Upper lobe of left lung (tissue), 6 donors: ENCODE measurements at places on chromosomes 1 and 21. TPM values are rescaled to one million over a fixed set of nuclear protein-coding genes. Genes with fewer than 3 reads are reported as not detected.

DNA sequence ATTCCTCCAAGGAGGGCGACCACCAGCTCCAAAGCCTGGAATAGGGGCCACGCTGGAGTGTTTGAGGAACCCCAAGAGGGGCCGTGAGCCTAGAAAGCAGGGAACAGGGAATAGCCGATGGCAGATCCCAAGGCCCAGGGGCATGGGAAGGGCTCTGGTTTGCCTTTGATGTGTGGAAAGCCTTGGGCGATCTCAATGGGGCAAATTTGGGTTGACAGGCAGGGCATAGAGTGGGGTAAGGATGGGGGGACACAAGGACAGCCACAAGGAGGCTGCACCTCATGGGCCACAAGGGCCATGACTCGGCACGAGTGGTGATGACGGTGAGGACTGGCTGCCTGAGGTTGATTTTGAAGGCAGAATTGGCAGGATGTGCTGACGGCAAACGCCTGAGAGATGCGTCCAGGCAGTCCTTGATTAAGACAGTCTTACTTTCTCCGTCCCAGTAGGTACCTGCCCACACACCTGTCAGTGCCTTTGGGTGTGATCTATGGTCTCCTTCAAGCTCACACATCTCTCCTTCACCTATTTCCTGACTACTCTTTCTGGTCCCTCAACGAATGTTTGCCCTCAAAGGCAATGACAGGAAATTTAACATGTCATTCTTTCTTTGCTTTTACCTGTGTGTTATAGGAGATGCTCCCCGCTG is 2.0 kb upstream of the TMPRSS3 start:
- no peak for DNase-seq

GRCh38 chr21:25790122-25790877 is 55.5 kb downstream of the GABPA start:
- no peak for DNase-seq

DNA sequence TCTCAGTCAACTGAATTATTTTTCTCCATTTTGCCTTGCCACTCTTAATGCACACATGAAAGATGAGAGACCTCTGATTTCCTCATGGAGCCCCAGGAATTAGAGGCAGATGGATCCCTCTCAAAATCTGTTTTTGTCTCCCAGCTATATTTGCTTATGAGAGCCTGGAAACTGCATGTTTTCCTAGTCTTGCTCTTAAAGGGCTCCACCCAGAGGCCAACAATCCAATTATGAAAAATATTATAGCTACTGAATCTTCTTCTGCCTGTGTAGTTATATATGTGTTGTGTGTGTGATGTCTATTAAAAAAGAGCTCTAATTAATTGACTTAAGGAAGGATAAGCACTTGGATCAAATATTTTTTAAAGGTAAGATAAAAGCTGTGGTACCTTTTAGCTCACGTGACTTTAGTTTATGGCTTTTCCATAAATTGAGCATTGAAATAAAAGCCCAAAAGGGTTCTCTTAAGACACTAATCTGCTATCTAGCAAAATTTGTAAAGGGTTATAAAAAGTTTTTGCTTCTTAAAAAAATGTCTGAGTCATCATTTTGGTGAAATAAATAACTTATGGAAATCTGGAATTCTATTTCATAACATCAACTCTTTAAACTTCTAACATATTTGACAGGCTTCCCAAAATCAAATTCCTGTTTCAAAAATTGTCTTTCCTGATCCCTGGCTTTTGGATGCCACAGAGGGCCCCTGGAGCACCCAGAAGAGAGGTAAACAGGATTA is 31.2 kb upstream of the TSPEAR start:
- DNase-seq, result no peak

GRCh38 chr1:234396871-234397270 is 23.6 kb downstream of the COA6 start:
- no peak for DNase-seq

- no peak for DNase-seq
Observed at GRCh38 chr1:116713474-116713873, 40.8 kb upstream of the CD2 start.

DNA sequence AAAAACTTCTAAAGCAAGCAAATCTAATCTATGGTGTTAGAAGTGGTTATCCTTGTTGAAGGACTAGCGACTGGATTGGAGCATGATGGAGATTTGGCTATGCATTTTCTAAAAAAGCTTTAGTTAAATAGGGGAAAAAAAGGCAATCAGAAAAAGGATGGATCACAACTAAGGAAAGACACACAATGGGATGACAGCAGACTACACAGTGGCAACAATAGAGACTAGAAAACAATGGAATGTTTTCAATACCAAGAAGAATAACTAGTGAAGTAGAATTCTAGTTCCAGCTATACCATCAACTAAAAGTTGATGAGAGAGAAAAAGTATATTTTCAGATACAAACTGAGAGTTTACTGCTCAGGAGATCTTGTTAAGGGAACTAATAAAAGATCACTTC is 605.8 kb downstream of the PTPRU start:
- no peak for DNase-seq

GRCh38 chr1:11198257-11198656 is 9.1 kb downstream of the ANGPTL7 start:
- no peak for DNase-seq

DNA sequence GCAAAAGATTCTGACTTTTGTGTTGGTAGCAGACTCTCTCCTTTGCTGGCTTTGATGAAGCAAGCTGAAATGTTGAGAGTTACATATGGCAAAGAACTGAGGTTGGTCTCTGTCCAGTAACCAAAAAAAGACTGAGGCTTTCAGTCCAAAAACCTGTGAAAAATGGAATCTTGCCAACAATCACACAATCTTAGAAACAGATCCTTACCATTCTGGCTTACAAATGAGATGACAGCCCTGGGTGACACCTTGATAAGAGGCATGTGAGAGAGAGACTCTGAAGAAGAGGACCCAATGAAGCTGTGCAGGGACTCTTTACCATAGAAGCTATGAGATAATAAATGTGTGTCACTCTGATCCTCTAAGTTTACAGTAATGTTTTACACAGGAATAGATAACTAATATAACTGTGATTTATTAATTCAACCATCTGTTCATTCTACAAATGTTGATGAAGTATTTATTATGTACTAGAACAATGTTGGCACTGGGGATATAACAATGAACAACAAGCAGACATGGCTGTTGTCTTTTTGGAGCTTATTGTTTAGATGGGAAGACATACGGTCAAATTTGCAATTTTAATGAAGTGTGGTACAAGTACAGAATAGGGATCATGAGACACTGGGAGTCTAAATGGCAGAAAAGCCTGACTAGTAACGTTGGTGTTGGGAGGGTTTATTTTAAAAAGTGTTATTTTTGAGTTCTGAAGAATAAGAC is 251.0 kb downstream of the OLFM3 start:
- no peak for DNase-seq

- DNase-seq, result no peak
Observed at GRCh38 chr1:20982316-20982715, 194.4 kb downstream of the EIF4G3 start.

The EFNA3 gene
- 1.0 TPM for total RNA-seq

The GPR25 gene
- total RNA-seq, result 0.54 TPM

The ADORA3 gene
- total RNA-seq, result 2.1 TPM

The ZNF697 gene
- 9.8 TPM for total RNA-seq

The PLA2G2D gene
- not detected for total RNA-seq

The POMGNT1 gene
- total RNA-seq, result 43.1 TPM

The DNASE2B gene
- total RNA-seq, result 4.3 TPM

The TMPRSS3 gene
- total RNA-seq, result 7.0 TPM

The ACTN2 gene
- total RNA-seq, result 1.6 TPM
